ENCODE measurements at places on chromosomes 1 and 21.

DNA sequence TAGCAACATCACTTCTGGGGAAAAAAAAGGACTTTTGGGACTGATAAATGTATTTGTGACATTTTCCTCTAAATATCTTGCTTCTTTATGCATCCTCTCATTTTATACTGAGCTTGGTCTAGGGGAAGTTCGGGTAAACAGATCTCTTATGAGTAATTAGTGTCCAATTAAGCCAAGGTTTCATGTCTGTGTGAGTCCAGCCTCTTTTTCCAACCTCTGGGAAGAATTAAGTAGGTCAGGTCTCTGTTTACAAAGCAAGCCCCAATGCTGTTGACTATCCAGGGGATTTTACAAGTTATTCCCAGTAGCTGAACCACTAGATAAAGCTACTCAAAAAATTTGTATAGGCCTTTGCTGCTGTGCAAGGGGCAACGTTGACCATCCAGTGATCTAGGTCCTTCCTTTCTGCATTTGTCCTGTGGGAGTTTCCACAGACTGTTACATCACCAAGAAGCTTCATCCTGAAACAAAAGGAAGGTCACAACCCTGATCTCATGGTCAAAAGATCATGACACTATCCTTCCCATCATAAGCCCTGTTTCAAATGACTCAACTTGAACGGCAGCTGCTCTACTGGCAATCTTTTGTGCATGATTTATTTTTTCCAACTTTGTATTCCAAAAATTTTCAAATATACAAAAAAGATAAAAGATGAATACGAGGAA, 74.3 kb downstream of the ETS2 start:
- DNase-seq = no peak

DNA sequence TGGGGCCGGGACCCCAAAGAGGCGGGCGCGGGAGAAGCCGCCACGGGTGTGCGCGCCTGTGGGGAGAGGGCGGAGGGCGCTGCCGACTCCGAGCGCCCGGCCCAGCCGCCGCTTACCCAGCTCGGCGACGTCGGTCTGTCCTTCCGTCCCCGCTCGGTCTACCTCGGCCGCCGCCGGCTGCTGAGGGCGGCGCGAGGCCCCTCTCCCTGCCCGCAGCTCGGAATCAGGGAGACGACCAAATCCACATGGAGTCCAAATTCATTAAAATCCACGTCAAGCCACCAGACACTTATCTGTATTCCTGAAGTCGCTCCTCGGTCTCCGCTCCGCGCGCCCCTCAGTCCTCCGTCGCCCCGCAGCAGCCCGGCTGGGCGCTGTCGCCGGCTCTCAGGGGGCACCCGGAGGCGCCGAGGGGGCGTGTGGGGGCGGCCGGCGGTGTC, 637 bp downstream of the PLXNA2 start:
- no peak for DNase-seq

DNA sequence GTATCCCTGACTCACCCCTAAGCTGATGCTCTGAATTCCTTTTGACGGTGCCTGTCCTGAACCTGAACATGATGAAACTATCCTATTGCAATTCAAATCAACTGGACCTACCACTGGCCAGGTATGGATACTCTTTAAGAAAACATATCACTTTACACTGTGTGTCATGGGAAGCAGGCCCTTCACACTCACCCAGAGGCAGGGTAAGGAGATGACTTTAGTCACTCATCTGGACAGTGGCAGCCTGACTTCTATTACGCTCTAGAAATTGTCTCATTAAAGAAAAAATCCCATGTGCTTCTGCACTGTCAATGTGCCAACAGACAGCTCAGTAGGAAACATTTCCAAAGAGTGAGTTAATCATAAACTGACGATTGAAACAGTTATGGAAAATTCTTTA, 94.3 kb downstream of the VAV3 start:
- no peak for DNase-seq

GRCh38 chr1:202798792-202799331, 9.4 kb downstream of the KDM5B start:
- DNase-seq = no peak

DNA sequence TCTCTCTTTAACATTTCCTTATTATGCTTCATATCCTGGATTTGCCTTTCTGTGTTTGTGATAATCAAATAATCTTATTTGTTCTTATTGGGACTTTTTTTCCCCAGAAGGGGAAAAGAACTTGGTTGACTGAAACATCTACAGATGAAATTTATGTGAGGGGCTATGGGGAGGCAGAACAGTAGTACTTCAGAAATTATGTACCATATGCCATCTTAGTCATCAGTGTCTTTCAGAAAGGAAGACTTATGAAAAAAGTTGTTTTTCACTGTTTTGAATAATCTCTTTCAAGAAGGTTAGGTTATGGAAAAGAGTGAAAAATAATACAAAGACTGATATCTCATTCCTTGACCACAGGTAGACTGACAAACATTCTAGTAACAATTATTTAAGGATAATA, 30.2 kb upstream of the TRAF5 start:
- no peak for DNase-seq

GRCh38 chr21:16388291-16388690, 658.5 kb downstream of the USP25 start:
- no peak for DNase-seq

- DNase-seq = no peak
These were observed 32.6 kb upstream of the LAMC1 start for GRCh38 chr1:182990413-182991144.

- DNase-seq = no peak
These were observed 454.4 kb upstream of the ADGRL4 start for GRCh38 chr1:79460773-79461436.

- DNase-seq = no peak
These were observed 228.4 kb downstream of the TM2D1 start for GRCh38 chr1:61496501-61496900.

GRCh38 chr1:20672265-20672632, 11.1 kb upstream of the DDOST start:
- DNase-seq = no peak

DNA sequence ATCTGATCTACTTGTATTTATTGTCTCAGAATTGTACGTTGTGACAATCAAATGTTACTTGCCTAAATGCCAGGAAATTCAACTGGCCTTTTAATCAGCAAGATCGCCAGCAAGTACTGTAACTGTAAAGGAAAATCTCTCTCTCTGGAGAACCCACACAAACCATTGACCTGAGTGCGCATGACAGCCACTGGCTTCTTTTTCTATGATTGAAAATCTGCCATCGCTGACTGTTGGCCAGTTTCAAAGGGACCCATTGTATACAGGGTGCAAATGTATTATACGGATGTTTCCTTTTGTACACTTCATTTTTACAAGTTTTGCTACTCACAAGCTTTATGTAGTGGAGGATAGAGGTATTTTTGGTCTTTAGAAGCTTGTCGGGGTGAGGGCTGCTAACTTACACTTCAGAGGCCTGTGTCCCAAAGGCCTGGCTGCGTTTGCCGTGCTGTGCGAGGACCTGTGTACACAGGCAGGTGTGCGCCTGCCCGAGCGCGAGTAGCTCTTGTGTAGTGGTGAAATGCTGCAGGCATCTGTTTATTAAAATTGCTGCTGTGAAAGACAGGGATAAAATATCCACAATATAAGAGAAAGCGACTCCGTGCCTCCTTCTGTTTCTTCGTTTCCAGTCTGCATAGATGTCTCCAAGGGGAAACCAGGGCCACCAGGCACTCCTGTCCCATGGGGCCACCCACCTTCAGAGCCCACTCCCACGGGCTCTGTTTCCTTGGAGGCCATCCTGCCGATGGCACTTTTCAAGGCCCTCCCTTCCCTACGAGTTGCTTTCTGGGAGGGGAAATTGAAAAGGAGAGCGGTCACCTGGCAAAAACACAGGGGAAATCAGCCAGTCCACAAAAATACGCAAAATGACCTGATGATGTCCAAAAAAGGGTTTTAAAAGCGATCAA, 25.3 kb upstream of the TRAPPC10 start:
- DNase-seq = no peak

GRCh38 chr1:43005460-43006361, 47.0 kb upstream of the SLC2A1 start:
- no peak for DNase-seq

- DNase-seq = no peak
These were observed 2.3 kb upstream of the EPS8L3 start for GRCh38 chr1:109765896-109766615.

DNA sequence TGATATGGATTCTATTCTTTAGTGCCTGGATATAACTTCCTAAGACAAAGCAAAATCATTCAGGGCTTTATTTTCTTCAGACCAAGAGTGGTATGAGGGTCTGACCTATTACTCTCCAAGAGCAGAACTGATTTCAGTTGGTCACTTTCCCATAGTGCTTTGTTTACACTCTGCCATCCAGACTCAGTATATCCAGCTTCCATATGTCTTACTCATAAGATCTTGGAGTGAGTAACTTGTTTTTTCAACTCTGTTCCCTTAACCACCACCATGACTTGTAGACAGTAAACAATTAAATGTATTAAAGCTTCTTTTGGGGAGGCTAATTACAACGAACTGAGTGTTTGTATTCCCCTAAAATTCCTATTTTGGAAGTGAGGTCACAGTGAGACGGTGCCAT, 83.4 kb downstream of the USP24 start:
- no peak for DNase-seq

DNA sequence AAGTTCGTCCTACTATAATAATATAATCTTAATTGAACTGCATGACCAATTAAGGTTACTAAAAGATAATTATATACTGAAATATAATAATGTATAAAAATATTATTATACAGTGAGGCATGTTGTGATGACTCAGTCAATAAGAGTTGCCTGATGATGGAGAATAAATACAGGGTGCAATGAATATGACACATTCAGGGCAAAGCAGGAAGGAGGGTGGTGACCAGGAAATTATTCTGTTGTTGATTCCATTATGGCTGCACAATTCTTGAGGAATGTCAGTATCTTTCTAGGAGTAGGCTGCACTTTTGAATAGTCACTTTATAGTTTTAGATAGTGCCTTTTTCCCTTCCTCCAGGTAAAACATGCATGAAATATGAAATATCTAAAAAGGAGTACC, 46.4 kb upstream of the RGS21 start:
- no peak for DNase-seq

DNA sequence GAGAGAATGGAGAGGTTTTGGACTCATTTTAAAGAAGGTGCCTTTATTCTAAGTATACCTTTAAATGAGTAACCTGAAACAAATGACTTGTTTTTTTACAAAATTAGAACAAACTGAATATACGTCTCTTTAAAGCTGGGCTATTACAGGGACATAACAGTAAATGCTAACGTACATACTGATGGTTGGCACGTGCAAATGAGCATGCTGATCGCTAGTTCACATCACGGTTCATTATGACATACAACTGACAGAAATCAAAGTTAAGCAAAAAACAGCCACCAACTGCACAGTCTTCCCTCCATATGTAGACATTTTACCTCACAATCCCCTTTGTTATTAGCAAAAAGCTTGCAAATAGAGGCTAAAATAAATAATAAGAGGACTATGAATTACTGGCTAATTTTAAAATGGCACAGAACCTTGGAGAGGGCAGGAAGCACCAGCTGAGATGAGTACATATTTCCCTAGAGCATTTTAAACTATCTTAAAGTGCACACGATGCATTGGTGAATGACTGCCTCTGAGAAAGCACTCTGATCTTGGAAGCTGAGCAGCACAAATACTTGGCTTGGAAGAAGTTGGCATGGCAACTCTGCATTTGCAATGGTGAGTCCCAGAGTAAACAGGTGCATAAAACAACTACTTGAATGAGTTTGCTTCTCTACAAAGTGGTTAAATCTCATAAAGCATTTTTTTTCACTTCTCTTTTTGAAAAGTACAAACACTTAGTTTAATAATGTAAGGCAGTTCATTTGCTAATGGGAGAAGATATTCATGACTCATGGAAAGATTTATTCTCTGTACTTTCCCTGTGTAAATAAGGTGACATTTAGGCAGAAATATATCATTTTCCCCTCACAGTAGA, 204.7 kb downstream of the LHX8 start:
- DNase-seq = no peak

DNA sequence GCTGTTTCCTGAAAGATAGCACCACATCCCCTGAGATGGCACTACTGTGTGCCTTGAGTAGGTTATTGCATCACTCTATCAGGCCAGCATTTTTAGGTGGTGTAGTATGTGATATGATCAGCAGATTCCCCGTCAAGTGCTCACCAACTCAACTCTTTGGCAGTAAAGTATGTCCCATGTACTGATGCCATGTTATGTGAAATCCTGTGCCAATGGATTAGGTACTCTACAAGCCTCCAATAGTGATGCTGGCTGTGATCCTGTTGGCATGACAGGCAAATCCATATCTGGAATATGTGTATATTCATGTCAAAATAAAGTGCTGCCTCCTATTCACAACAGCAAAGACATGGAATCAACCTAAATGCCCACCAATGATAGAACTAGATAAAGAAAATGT, 137.2 kb upstream of the CAMK1G start:
- DNase-seq = no peak

DNA sequence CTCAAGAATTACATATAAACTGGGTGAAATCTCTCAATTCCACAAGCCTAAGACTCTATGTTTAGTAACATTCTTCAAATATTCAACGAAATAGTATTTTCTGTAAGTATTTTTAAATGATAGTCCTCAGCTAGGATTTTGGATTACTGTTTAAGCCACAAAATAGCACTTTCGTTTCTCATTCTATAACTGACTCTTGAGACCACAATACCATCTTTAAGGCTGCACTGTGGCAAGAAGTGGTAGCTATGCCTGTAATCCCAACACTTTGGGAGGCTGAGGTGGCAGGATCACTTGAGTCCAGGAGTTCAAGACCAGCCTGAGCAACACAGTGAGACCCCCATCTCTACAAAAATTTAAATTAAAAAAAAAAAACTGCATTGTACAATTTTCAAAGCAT, 126.7 kb downstream of the CDC42BPA start:
- DNase-seq = no peak

DNA sequence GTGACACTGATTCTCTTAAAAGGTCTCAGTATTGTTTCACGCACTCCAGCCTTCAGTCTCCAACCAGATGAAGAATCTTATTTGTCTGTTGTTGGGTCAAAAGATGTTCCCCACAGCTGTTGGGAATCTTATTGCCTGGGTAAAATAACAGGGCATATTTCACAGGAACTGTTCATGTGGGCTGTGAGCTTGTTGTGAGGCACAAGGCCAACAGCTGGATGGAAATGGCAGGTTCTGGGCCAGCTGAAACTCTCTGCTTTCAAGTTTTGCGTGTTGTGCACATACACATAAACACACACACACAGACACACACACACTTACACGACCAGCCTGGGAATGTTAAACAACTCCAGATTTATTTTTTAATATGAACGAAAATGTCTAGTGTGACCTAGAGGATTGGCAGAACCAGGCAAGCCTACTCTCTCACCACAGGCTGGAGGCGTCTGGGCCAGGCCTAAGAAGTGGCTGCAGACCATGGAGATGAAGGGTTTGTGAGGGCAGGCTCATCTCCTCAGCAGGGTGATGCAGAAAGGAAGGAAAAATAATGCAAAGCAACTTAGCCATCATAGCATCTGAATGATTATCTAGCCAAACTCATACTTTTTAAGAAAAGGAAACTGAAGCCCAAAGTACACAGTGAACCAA, 357.0 kb downstream of the TTLL7 start:
- DNase-seq = no peak

- no peak for DNase-seq
These were observed 140.2 kb downstream of the PRDM16 start for GRCh38 chr1:3209201-3209600.
